Left ventricle myocardium inferior (tissue), 1 donor: ENCODE measurements at places on chromosomes 3 and 15. TPM values are rescaled to one million over a fixed set of nuclear protein-coding genes. Genes with fewer than 3 reads are reported as not detected.
A peak's percentile ranks its signal among the peaks of the same experiment; 100 is the strongest.

DNA sequence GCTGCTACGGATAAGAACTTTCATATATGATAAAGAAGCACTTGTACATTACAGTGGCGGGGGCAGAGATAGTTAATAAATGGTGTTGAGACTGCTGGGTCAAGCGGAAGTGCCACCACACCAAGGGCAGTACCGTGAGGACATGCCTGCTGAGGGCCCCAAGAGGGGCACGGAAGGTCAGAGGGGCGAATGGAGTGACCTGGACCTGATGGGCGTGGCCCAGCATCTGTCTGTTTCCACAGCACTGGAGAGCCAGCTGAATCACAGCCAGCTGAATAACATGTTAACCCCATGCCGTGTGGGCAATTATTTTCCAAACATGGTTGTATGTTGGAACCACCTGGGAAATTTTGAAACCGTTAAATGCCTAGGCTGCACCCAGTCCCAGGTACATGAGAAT, 37.2 kb downstream of the ANKDD1A start:
- no peak overlapping the region for H3K4me3 ChIP-seq
- no peaks in the 10 kb centered on the region for H3K4me1 ChIP-seq
- no peak for DNase-seq
- H3K36me3 ChIP-seq = no peaks in the 10 kb centered on the region

DNA sequence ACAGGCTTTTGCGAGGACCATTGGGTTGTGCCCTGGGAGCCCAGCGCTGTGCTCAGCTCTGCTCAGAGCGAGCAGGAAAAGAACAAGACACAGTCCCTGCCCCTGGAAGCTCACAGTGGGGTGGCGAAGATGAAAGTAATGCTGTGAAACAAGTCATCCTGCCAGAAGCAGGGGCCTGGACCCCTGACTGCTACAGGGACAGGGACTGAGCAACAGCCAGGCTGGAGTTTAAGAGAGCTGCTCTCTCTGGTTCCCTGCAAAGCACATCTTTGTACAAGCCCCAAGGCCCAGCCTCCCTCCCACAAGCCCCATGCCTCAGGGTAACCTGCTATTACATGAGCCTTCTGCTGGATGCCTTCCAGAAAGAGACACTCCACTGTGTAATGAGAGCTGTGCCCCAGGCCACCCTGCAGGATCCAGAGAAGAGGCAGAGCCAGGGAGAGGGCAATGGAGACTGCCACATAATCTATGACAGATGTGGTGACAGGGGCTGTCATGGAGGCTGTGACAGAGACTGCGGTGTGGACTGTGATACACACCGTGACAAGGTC, 7.1 kb upstream of the HCN4 start:
- peaks cover 22% of the 10 kb centered on the region for H3K4me1 ChIP-seq
- no peak overlapping the region for H3K4me3 ChIP-seq
- DNase-seq = peak; percentile 42
- peak overlapping the region; percentile 86 for H3K27ac ChIP-seq

DNA sequence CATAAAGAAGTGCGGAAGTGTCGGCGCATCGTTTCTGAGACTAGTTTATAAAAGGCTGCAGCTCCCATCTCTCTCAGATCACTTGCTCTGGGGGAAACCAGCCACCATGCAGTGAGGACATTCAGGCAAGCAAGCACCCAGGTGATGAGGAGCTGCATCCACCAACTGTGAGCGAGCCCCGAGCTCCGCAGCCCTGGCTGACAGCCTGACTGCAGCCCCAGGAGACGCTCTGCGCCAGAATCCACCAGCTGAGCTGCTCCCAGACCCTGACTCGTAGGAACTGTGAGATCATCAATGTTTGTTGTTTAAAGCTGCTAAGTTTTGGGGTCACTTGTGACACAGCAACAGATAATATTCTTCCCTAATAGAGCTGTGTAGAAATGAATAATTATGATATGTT, 5.0 kb upstream of the TM2D3 start:
- H3K4me3 ChIP-seq = no peak overlapping the region
- peaks cover 23% of the 10 kb centered on the region for H3K36me3 ChIP-seq
- H3K4me1 ChIP-seq = peaks cover 30% of the 10 kb centered on the region
- no peaks in the 10 kb centered on the region for H3K27me3 ChIP-seq

Gene CSPG5
- 0.22 TPM for total RNA-seq

Gene KNL1
- total RNA-seq = 0.96 TPM

Gene RARB
- total RNA-seq = 15.6 TPM

Gene DAPK2
- 39.0 TPM for total RNA-seq

GRCh38 chr15:81480645-81481053, 106.6 kb upstream of the TMC3 start:
- H3K4me1 ChIP-seq = peaks cover 6% of the 10 kb centered on the region
- H3K4me3 ChIP-seq = no peak overlapping the region
- no peak for DNase-seq
- no peak overlapping the region for H3K27ac ChIP-seq
- H3K36me3 ChIP-seq = no peaks in the 10 kb centered on the region

- H3K27me3 ChIP-seq = no peaks in the 10 kb centered on the region
- peaks cover 14% of the 10 kb centered on the region for H3K4me1 ChIP-seq
- no peaks in the 10 kb centered on the region for H3K36me3 ChIP-seq
Observed at GRCh38 chr3:197456261-197457091, 99.3 kb downstream of the BDH1 start.

Gene GPR160
- 0.99 TPM for total RNA-seq

Gene CADPS
- 25.0 TPM for total RNA-seq

Gene REC114
- 1.4 TPM for total RNA-seq
